ENCODE measurements at places on chromosomes 5 and 9. TPM values are rescaled to one million over a fixed set of nuclear protein-coding genes. Genes with fewer than 3 reads are reported as not detected.

The DDX4 gene
- not detected for total RNA-seq

The FAM163B gene
- not detected for total RNA-seq

The PHF19 gene
- 126 TPM for total RNA-seq

The SURF2 gene
- 60.0 TPM for total RNA-seq

The IL5 gene
- total RNA-seq = not detected

The FOXD4L5 gene
- total RNA-seq = not detected

The CSF2 gene
- total RNA-seq = 1.7 TPM

The ZNF483 gene
- 0.92 TPM for total RNA-seq

The NOXA1 gene
- total RNA-seq = 0.78 TPM

The ZNG1E gene
- total RNA-seq = 61.1 TPM

The CDK5RAP2 gene
- total RNA-seq = 29.3 TPM

The ZNF474 gene
- 0.22 TPM for total RNA-seq

The TAL2 gene
- total RNA-seq = 0.15 TPM
